ENCODE measurements at places on chromosomes 4 and X. TPM values are rescaled to one million over a fixed set of nuclear protein-coding genes. Genes with fewer than 3 reads are reported as not detected.

GRCh38 chr4:110294165-110294564 lies 95.8 kb upstream of the ELOVL6 start:
- peaks cover 26% of the 10 kb centered on the region for H3K27me3 ChIP-seq
- no peak overlapping the region for H3K4me3 ChIP-seq
- no peaks in the 10 kb centered on the region for H3K36me3 ChIP-seq
- no peaks in the 10 kb centered on the region for H3K4me1 ChIP-seq

DNA sequence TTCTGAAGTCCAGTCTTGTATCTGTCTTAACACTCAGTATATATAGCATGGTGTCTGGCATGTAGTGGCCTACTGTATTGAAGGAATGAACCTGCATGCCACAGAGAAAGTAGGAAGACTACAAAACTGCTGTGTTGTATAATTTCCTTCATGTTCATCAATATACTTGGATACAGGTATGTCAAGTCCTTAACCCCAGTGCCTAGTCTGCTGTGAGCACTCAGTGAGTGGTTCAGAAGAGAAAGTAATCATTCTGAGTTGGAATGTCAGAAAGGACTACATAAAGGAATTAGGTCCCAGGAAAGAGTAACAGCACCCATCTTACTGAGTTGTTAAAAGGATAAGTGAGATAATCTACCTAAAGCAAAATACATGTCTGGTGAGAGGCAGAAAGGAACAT lies 32.0 kb downstream of the ABCE1 start:
- DNase-seq = no peak
- peaks cover 49% of the 10 kb centered on the region for H3K4me1 ChIP-seq
- peak overlapping the region; percentile 63 for H3K4me3 ChIP-seq

The ADH7 gene
- total RNA-seq = not detected

GRCh38 chr4:15920723-15921591 lies 17.6 kb downstream of the FGFBP1 start:
- peaks cover 41% of the 10 kb centered on the region for H3K27me3 ChIP-seq
- no peak overlapping the region for H3K4me3 ChIP-seq
- no peak overlapping the region for H3K27ac ChIP-seq
- H3K4me1 ChIP-seq = peaks cover 2% of the 10 kb centered on the region

DNA sequence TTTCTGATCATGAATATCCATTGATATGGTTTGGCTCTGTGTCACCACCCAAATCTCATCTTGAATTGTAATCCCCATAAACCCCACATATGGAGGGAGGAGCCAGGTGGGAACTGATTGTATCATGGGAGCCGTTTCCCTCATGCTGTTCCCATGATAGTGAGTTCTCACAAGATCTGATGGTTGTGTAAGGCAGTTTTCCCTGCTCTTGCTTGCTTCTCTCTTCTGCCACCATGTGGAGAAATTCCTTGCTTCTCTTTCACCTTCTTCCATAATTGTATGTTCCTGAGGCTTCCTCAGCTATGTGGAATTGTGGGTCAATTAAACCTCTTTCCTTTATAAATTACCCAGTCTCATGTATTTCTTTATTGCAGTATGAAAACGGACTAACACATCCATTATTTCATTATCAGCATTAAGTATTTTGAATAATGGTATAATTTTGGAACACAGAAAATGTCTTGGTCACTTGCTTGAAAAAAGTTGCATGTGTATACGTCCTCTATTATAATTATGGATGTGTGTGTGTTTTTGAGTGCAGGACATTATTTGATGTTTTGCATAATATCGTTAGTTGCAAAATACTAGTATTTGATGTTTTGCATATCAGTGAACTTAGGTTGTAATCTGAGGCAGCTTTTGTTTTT lies 334.6 kb downstream of the PCDH10 start:
- no peaks in the 10 kb centered on the region for H3K36me3 ChIP-seq
- H3K27ac ChIP-seq = no peak overlapping the region
- no peak overlapping the region for H3K4me3 ChIP-seq

Measured in activated naive CD8-positive, alpha-beta T cell treated with anti-CD3 and anti-CD28 coated beads, Interleukin-2, amount 10 ng/mL, durations not matched to agents 7 days and 5 days (primary cell).